ENCODE measurements at places on chromosomes 1 and 21. TPM values are rescaled to one million over a fixed set of nuclear protein-coding genes. Genes with fewer than 3 reads are reported as not detected.

SV2A gene
- 3.4 TPM for total RNA-seq

BLACAT1 gene
- total RNA-seq, result 2.4 TPM

GRCh38 chr1:180507795-180508724 lies 5.7 kb upstream of the ACBD6 start:
- DNase-seq, result no peak

GRCh38 chr1:18008081-18008480 lies 99.5 kb upstream of the IGSF21 start:
- DNase-seq, result no peak

DNA sequence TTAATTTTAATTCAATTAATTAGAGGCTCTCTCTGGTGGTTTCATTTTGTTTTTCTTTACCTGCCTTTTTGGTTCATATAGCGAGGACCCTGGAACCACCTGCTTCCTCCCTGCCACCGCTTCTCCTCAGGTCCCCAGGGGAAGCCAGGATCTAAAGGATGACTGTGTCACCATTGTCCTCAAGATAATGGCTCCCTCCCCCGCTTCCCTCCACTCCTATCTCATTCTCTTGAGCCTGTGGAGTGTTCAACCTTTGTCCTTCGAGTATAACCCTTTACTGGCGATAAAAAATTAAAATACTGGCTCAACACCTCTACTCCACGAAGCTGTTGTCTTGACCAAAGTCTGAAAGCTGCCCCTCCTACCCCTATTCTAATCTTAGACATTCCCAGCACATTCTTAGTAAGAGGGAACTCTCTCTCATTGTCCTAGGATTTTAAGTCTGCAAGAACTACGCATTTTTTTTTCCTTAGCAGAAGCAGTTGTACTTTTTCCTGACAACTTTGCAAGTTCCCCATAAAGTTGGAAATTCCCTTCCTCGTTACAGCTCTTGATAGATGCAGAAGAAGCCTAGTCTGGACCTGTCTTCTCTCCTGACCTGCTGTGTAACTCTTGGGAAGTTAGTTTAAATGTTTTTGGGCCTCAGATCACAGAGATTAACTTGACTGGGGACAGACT lies 12.6 kb upstream of the MAPKAPK2 start:
- no peak for DNase-seq

ACP6 gene
- total RNA-seq, result 9.5 TPM

GRCh38 chr1:172917972-172918371 lies 132.8 kb downstream of the TNFSF18 start:
- peak; percentile 97 for DNase-seq

NBPF19 gene
- total RNA-seq, result 5.3 TPM

DNA sequence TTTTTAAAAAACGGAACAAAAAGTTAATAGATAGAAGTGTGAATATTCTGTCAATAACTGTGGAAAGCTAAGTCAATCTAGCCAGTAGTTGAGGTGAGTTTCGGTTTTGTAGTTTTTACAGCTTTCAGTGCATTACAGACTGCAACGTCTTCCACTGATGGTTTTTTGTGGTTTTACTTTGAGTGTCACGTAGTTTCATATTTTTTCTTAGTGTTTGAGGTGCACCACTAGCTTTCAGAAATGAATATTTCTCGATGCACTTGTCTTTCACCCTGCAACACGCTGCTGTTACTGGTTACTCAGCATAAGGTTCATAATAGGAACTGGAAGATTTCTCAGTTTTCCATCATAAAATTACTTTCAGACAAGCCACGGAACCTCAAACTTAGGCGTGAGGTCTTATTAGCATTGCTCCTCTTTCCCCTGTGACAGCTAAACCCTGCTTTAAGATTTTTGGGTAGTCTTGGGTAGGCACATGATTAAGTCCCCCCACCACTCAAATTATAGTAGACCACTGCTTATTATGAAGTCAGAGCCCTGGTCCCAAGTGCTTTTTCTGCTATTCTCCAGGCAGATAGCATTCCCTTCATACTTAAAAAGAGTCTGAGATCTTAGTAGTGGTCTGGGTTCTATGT lies 1412.7 kb downstream of the KCNT2 start:
- no peak for DNase-seq

DNA sequence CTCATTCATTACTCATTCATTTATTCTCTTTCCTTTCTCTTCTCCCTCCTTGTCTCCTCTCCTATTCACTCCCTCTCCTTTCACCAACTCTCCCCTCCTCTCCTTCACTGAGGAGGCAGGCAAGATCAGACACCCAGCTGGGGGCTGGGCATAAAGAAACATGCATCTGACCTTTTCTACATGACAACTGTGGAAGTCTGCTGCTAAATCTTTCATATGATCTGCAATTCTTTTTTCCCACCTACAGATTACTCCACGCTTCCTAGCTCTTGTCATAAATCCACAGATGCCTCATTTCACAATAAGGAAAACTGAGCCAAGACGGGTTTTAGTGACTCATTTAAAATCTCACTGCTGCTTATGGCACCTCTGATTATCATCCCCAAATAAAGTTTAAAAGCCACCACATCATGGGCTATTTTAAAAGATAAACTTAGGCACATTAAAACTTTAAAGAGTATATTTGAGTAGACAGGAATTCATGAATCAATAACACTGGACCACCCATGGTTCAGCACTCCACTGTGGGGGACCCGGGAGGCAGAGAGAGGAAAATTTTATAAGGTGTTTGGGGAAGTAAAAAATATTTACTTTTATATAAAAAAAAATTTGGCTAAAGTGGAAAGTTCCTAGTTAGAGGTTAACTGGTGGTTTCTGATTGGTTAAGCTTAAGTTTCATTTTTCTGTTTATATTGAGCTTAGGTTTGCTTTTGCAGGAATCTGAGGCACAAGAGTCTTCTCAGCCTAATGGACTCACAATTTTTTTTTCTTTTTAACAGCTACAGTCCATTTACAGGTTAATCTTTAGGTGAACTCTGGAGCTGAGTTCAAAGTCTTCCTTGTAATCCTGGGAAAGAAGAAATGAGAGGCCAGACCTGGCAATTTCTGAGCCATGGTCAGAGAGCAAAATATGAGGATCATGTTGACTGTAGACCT lies 55.8 kb upstream of the DNAH14 start:
- DNase-seq, result no peak

DNA sequence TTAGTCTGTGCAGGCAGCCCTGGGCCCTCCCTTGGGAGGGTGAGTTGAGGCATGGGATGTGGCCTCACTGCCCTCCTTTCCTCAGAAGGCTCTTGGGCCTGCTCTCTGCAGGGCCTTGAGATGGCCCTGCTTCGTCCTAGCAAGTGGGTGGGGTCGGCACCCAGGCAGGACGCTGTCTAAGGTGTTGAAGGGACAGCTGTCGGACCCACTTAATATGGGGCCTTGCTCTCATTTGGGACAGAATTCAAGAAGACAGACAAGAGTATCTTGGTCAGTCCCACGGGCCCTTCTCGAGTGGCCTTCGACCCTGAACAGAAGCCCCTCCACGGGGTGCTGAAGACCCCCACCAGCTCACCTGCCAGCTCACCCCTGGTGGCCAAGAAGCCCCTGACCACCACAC lies 26.0 kb upstream of the PDXK start:
- no peak for DNase-seq

DNA sequence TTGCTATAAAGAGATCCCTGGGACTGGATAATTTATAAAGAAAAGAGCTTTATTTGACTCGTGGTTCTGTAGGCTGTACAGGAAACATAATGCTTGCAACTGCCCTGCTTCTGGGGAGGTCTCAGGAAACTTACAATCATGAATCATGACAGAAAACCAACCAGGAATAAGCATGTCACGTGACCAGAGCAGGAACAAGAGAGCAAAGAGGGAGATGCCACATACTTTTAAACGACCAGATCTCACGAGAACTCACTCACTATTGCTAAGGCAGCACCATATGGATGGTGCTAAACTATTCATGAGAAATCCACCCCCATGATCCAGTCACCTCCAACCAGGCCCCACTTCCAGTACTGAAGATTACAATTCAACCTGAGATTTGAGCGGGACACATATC lies 49.8 kb upstream of the RCC1 start:
- peak; percentile 37 for DNase-seq

GRCh38 chr1:222995236-222995580 lies 147.8 kb downstream of the TLR5 start:
- DNase-seq, result peak; percentile 31

DNA sequence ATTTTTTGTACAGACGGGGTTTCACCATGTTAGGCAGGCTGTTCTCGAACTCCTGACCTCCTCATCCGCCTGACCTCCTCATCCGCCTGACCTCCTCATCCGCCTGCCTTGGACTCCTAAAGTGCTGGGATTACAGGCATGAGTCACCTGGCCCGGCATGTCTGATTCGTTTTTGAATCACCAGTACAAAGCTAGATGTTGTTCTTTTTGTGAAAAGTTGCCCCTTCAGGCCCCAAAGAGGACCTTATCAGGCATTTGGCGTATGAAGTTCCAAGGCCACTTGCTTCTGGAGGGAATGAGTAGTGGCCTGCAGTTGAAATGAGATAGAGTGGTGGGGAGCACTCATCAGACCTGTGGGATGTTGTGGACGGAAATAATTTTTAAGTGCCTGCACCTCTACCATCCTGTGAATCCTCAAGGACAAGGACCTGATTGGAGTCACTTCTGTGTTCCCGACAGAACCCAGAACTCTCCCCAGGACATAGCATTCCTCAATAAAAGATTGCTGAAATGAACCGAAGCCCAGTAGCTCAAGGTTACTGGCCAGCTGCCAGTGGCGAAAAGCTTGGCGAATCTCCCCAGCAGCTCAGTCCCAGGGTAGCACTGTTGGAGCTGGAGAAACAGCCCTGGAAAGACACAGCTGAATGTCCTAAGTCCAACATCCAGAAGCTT lies 50.1 kb downstream of the NDUFS5 start:
- DNase-seq, result peak; percentile 47

RNF186 gene
- total RNA-seq, result not detected

DNA sequence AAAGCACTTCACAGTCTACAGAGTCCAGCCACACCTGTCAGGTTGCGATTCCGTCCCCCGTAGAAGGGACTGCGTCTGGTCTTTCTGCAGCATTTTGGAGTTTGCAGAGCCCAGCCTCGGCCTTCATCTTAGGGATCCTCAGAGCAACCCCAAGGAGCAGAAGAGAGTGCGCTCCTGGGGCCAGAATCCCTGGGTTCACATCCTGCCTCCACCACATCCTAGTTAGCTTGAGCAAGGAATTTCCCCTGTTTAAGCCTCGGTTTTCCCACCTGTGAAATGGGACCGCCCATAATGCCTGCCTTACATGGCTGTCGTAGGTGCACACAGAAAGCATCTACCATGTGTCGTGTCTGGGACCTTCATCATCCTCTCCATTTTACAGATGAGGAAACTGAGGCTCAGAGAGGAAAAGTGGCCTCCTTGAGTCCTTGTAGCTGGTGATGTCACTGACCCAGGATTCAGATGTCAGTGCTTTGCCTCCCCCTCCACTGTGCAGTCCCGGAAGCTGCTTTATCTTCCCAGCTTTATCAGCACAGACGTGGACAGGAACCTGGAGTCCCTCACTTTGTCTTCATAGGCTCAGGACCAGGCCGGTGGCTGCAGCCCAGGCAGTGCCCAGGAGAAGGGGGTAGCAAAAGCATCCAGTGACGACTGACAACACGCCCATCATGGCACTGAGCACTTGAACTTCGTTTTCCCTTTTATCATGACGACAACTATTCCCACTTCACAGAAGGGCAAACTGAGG lies 438.5 kb downstream of the MATN1 start:
- DNase-seq, result no peak

GRCh38 chr1:94792473-94793295 lies 27.5 kb upstream of the SLC44A3 start:
- peak; percentile 50 for DNase-seq

DNA sequence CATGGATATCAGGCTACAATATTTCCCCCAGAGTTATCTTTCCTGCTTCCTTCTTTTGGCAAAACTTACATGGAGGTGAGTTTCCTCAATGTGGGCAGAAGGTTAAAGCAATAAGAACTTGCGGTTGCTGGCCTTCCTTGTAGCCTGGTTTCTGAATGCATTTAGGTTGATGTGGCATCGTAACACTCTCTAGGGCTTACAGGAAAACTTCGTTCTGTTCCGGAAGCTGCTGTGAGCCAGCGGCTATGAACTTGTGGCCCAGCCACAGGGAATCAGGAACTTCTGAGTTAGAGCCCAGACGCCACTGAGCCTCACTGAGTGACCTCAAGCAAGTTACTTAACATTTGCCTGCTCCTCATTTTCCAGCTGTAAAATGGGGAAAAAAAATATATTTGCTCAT lies 623.4 kb upstream of the ADAMTS5 start:
- no peak for DNase-seq

LAMC2 gene
- total RNA-seq, result 7,314 TPM

- DNase-seq, result no peak
These were observed 40.7 kb upstream of the GPR37L1 start for GRCh38 chr1:202081992-202082391.

- DNase-seq, result peak; percentile 34
These were observed 25.3 kb upstream of the ETV3 start for GRCh38 chr1:157163273-157164127.

DNA sequence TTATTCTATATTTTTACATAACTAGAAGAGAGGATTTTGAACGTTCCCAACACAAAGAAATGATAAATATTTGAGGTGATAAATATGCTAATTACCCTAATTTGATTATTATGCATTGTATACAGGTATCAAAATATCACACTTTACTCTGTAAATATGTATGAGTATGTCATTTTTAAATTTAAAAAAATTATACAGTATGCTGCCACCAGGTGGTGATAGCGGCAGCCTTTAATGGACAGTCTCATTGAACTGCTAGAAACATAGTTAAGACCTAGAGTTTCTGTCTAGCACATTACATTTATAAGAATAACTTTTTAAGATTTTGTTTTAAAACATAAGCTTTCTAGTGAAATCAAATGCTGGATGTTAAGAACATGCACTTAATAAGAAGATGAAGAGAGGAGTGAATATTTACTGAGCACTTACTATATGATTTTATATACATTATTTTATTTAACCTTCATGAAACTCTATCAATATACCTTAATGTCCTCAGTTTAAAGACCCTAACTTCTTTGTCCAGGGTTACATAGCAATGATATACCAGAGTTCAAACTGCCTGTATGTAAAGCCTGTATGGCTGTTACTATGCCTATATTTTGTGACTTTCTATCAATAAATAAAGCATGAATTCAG lies 207.1 kb downstream of the NUF2 start:
- DNase-seq, result peak; percentile 4

DNA sequence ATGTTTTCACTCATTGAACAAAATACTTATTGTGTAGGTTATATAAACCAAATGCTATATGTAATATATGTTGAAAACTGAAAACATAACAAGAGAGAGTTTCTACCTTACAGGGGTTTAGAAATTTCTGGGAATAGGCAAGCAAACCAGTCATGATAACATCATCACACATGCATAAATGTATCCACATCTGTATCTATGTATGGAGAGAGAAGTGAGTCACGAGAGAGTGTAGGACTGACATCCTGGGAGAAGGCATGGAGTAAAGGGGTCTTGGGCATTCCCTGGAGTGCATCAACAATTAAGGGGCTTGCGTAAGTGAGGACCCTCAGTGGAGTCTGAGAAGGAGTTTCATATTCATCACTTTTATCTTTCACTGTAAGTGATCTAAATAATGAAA lies 65.5 kb downstream of the PCNX2 start:
- peak; percentile 20 for DNase-seq

DNA sequence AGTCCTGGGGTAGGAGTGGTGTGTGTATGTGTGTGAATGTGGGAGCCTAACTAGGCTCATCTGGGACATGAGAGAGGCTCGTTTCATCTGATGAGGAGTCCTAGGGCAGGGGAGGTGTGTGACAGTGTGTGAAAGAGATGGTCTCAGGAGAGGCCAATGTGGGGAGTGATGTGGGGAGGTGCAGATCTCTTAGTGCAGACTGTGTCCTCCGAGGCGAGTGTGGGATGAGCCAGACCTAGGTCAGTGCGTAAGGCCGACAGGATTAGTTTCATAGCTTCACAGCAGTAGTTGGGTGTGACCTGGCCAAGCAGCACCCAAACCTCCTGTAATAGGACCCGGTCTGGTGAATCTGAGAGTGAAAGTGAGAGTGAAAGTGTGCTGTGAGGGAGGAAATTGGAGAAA lies 94.7 kb downstream of the LIPI start:
- DNase-seq, result no peak

TSPEAR gene
- not detected for total RNA-seq

All from foreskin keratinocyte (primary cell).